NCI-H460 (cell line): ENCODE measurements at places on chromosomes 5 and 9. TPM values are rescaled to one million over a fixed set of nuclear protein-coding genes. Genes with fewer than 3 reads are reported as not detected.

Gene AGTPBP1
- total RNA-seq, result 35.1 and 38.3 TPM in 2 replicates

Gene GRM6
- not detected in 2 replicates for total RNA-seq

Gene SPATA9
- total RNA-seq, result 0.42 and 0.49 TPM in 2 replicates

Gene MYMK
- total RNA-seq, result not detected in 2 replicates

Gene GCNT4
- 0.06 and 0.22 TPM in 2 replicates for total RNA-seq

Gene TRIM7
- 46.8 and 54.3 TPM in 2 replicates for total RNA-seq

Gene ZDHHC11B
- total RNA-seq, result 0.26 and 0.42 TPM in 2 replicates
